Motor neuron (in vitro differentiated cells): ENCODE measurements at places on chromosomes 4 and X. TPM values are rescaled to one million over a fixed set of nuclear protein-coding genes. Genes with fewer than 3 reads are reported as not detected.

Gene LETM1
- 37.0 and 37.3 TPM in 2 replicates for total RNA-seq

Gene LRIT3
- 0.11 and 0.25 TPM in 2 replicates for total RNA-seq

Gene RNF4
- total RNA-seq: 41.3 and 42.5 TPM in 2 replicates

Gene CLDN22
- total RNA-seq: 0.14 and 0.31 TPM in 2 replicates

Gene CT47B1
- not detected in 2 replicates for total RNA-seq

Gene SH3TC1
- total RNA-seq: 18.6 and 22.2 TPM in 2 replicates

Gene GLOD5
- total RNA-seq: not detected in 2 replicates

Gene REELD1
- 0.13 TPM in 1 of 2 replicates, not detected in the other for total RNA-seq

Gene SLC34A2
- 0.05 and 0.19 TPM in 2 replicates for total RNA-seq

Gene FAM9A
- not detected in 2 replicates for total RNA-seq
